ENCODE measurements at places on chromosomes 6 and 20. TPM values are rescaled to one million over a fixed set of nuclear protein-coding genes. Genes with fewer than 3 reads are reported as not detected.

Gene TFAP2C
- 23.7 TPM for total RNA-seq

Gene SLC12A5
- 6.6 TPM for total RNA-seq

Gene UST
- total RNA-seq, result 33.8 TPM

Gene CPNE5
- total RNA-seq, result 0.71 TPM

Gene PNLDC1
- 0.39 TPM for total RNA-seq

Gene RAB44
- 0.11 TPM for total RNA-seq

Gene ATP6V1G2
- total RNA-seq, result 2.7 TPM

Gene TREML2
- 0.09 TPM for total RNA-seq

Gene SEL1L2
- 0.37 TPM for total RNA-seq

Gene MOCS1
- total RNA-seq, result 18.5 TPM

Gene RCAN2
- 3.9 TPM for total RNA-seq

Gene TBC1D20
- 15.4 TPM for total RNA-seq

- H3K4me1 ChIP-seq, result no peaks in the 10 kb centered on the region
- DNase-seq, result no peak
- H3K27ac ChIP-seq, result no peak overlapping the region
These were observed 32.2 kb upstream of the IPCEF1 start for GRCh38 chr6:154388803-154389202.

DNA sequence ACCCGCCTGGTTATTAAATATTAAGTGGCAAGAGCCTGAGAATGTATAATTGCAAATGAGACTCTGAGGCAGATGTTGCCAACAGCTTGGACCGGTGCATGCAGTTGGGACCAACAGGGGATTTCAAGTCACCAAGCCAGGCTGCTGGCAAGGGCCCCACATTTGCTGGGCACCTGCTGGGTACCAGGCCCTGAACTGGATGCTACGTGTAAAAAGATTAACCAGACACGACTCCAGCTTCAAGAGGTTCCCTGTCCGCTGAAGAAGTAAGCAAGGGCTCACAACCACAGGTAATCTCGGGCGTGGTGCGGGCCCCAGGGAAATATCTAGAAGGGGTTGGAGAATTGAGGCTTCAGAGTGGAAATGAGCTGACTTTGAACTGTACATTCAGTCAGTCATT lies 13.2 kb upstream of the SIRPA start:
- H3K36me3 ChIP-seq, result no peaks in the 10 kb centered on the region
- peaks cover 23% of the 10 kb centered on the region for H3K4me1 ChIP-seq
- H3K27me3 ChIP-seq, result peaks cover 5% of the 10 kb centered on the region
- H3K27ac ChIP-seq, result no peak overlapping the region
- no peak overlapping the region for H3K4me3 ChIP-seq

DNA sequence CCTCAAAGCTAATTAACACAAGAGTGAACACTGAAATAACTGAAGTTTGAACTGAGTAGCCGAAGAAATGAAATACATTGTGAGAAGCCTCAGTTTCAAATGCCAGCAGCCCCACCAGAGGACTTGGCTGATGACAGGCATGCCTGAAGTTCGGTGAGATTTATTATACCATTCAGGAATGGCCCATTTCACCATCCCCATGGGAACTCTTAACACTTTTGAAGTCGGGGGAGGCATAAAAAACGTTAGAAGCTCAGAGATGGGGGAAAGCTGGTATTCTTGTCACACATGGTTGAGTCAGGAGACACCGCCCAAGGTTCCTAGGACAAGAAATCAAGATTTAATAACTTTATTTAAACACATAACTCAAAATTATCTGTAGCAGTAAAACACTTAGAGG lies 17.6 kb upstream of the SLC22A3 start:
- H3K27ac ChIP-seq, result no peak overlapping the region
- no peak overlapping the region for H3K4me3 ChIP-seq
- no peak for DNase-seq
- H3K36me3 ChIP-seq, result 0 out of 2 replicates have a peak, but pooled peaks cover 3% of the 10 kb centered on the region
- peaks cover 6% of the 10 kb centered on the region for H3K27me3 ChIP-seq

- no peak overlapping the region for H3K27ac ChIP-seq
- peaks cover 23% of the 10 kb centered on the region for H3K27me3 ChIP-seq
- peaks cover 8% of the 10 kb centered on the region for H3K4me1 ChIP-seq
- no peak overlapping the region for H3K4me3 ChIP-seq
These were observed 31.0 kb upstream of the PSMF1 start for GRCh38 chr20:1087311-1087905.

- H3K36me3 ChIP-seq, result peaks cover 46% of the 10 kb centered on the region
- H3K27ac ChIP-seq, result no peak overlapping the region
- no peaks in the 10 kb centered on the region for H3K4me1 ChIP-seq
- no peak for DNase-seq
- no peaks in the 10 kb centered on the region for H3K27me3 ChIP-seq
These were observed 17.6 kb downstream of the SLC18B1 start for GRCh38 chr6:132780770-132781371.

DNA sequence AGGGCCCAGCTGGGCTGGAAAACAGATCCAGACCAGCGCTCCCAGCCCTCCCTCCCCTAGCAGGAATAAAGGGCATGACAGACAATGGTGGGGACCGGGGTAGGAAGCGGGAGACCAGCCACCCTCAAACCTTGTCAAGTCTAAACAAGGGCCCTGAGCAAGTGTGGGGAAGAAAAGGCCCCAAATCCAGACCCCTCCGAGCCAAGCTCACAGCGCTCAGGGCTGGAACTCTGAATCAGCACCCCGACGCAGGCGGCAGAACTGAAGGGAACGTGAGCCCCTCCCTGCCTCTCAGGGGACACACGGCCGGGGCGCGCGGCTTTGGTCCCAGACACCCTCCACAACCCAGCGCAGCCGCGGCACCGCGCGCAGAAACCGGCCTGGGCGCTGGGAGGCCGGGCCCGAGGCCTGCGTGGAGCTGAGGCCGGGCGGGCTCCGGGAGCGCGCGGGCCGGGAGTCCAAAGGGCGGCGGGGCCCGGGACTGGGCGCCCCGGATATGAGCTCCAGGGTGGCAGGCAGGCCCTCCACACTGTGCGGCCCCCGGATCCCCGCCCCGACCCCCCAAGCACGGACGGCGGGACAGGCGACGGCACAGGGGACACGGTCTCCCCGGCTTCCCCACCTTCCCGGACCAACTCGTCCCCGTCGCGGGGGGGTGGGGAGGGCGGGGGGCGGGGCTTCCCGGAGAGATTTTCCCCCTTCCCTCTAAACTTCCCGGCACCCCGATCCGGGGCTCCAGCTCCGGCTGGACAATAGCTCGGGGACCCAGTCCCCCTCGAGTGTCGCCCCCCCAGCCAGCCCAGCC lies 641 bp downstream of the TEAD3 start:
- H3K4me3 ChIP-seq, result peak overlapping the region; percentile 78
- H3K27me3 ChIP-seq, result peaks cover 23% of the 10 kb centered on the region
- peaks cover 70% of the 10 kb centered on the region for H3K4me1 ChIP-seq

DNA sequence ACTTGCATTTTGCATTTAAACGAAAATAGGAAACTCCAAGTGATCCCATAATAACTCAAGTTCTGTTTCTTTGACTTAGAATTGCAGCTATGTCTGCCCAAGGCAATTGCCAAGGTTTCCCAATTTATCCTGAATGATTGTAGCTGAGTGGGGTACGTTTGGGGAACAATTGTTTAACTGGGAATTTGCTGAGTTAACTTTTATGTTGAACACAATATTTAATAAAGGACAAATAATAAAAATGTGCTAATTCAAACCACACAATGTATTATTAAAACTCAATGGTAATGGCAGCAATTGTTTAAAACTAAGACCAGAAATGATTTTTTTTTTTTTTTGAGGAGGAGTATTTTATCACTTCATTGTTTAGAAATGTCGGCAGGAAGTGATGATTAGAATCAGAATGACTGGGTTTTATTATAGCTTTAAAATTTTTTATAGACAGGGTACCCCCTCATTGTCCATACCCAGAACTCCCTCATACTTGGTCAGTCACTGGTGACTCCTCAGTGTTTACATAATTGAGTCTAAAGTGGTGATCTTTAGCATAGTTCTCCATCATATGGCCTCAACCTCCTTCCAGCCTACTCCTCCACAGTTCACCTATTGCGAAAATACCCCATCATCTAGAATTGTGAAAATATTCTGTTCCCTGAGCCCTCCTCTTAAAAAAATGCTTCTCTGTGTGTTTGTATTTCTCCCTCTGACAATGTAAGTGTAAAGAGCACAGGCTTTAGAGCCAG lies 389.2 kb upstream of the CITED2 start:
- H3K27me3 ChIP-seq, result no peaks in the 10 kb centered on the region
- DNase-seq, result no peak
- peaks cover 4% of the 10 kb centered on the region for H3K4me1 ChIP-seq
- H3K27ac ChIP-seq, result no peak overlapping the region
- H3K36me3 ChIP-seq, result no peaks in the 10 kb centered on the region

GRCh38 chr6:38593409-38593808 lies 46.3 kb downstream of the BTBD9 start:
- no peak overlapping the region for H3K27ac ChIP-seq
- no peaks in the 10 kb centered on the region for H3K36me3 ChIP-seq
- peaks cover 7% of the 10 kb centered on the region for H3K4me1 ChIP-seq
- H3K4me3 ChIP-seq, result no peak overlapping the region

DNA sequence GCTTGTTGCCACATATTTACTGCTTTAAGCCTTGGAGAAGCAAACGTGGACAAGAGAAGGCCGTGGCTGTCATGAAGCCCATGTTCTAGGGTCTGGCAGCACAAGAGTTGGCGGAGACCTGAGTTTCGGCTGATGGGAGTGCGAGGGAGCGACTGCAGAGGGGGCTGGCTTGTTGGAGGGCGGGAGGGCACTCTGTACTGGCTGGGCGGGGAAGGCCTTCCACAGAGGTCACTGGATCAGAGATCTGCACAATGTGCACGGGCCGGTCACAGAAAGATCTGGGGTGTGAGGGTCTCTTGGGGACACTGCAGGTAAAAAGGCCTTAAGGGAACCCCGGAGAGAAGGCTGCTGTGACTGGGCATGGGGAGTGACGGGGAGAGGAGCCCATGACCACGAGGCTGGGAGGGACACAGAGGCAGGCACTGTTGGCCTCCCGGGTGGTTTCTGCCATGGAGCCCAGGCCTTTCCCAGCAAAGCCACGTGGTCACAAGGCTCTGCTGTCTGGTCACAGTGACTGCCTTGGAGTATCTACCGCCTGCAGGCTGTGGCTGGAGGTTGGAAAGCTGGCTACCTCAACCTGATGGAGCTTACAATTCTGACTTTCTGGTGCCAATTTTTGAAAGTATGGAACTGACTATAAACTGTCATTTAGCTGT lies 23.8 kb downstream of the FOXC1 start:
- no peaks in the 10 kb centered on the region for H3K36me3 ChIP-seq
- H3K27ac ChIP-seq, result no peak overlapping the region

DNA sequence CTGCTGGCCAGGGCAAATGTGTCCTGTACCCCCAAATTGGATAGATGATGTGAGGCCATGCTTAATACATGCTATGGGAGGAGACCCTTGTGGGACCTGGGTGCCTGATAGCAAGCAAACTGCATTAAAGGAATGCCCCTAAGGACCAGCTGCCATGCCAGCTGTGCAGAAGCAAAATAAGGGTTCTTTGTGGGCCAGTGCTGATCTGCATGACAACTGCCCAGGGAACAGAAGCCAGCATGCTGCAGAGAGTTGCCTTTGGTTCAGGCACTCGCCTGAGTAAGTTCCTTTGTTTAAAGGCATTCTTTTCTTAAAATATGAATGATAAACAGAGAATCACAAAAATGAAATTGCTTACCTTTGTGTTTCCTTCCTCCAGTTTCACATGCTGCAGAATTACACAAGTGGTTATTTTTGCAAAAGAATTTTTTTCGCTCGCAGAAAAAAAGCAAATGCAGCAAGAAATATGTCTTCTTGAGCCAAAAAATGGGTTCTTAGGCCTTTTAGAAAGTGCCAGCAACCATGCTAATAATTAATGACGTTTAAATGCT lies 6.9 kb upstream of the SYNDIG1 start:
- H3K27ac ChIP-seq, result no peak overlapping the region
- peaks cover 30% of the 10 kb centered on the region for H3K27me3 ChIP-seq
- H3K36me3 ChIP-seq, result no peaks in the 10 kb centered on the region
- peak; percentile 36 for DNase-seq
- no peak overlapping the region for H3K4me3 ChIP-seq
- H3K4me1 ChIP-seq, result peaks cover 46% of the 10 kb centered on the region

DNA sequence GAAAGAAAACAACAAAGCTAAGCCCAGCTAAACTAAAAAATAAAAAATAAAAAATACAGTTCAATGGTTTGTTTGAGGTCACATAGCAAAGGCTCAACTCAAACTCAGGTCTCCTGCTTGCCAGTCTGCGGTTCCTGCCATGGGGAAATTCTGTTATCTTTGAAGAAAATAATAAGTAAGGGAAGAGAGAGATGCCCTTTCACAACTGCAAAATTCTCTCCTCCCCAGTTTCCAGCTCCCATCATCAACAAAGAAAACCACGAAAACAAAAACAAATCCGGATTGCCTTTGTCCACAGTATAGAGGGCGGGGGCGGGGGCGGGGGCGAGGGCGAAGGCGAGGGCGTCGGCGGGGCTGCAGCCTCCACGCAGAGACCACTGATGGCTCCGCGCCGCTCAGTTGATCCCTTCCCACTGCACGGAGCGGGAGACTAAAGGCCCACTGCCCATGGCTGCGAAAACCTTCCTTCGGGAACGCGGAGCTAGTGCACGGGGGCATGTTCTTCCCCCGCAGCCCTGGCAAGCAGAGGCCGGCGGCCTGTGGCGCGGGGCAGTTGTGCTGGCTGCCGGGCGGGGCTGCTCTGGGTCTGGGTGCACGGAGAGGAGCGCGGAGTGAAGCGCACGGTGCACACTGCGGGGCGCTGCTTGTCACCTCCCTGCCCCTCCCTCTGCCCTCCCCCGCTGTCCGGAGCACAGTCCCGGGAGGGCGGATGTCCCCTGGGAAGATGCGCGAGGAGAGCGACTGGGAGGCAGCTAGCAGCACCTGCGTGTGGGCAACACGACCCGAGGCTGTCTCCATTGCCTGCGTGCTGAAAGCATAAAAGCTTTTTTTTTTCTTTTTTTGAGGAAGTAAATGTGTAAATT lies 54.1 kb upstream of the TPD52L1 start:
- H3K4me3 ChIP-seq, result peak overlapping the region; percentile 75
- H3K27me3 ChIP-seq, result peaks cover 33% of the 10 kb centered on the region
- peak; percentile 66 for DNase-seq
- H3K36me3 ChIP-seq, result no peaks in the 10 kb centered on the region
- peaks cover 27% of the 10 kb centered on the region for H3K4me1 ChIP-seq
- H3K27ac ChIP-seq, result no peak overlapping the region

GRCh38 chr20:48984575-48985219 lies 61.4 kb upstream of the CSE1L start:
- H3K27me3 ChIP-seq, result no peaks in the 10 kb centered on the region
- no peak overlapping the region for H3K27ac ChIP-seq
- no peaks in the 10 kb centered on the region for H3K4me1 ChIP-seq
- no peak overlapping the region for H3K4me3 ChIP-seq

GRCh38 chr6:32462609-32463008 lies 22.9 kb downstream of the HLA-DRA start:
- peaks cover 10% of the 10 kb centered on the region for H3K36me3 ChIP-seq
- peaks cover 3% of the 10 kb centered on the region for H3K27me3 ChIP-seq
- DNase-seq, result no peak
- H3K27ac ChIP-seq, result no peak overlapping the region
- 0 out of 2 replicates have a peak, but pooled peaks cover 6% of the 10 kb centered on the region for H3K4me1 ChIP-seq

GRCh38 chr20:38975539-38976120 lies 13.5 kb downstream of the DHX35 start:
- H3K4me3 ChIP-seq, result no peak overlapping the region
- no peaks in the 10 kb centered on the region for H3K27me3 ChIP-seq
- peaks cover 17% of the 10 kb centered on the region for H3K36me3 ChIP-seq
- H3K27ac ChIP-seq, result no peak overlapping the region
- no peaks in the 10 kb centered on the region for H3K4me1 ChIP-seq
- DNase-seq, result no peak

- no peak for DNase-seq
- H3K4me3 ChIP-seq, result no peak overlapping the region
These were observed 290.0 kb downstream of the PACRG start for GRCh38 chr6:163017801-163018200.

GRCh38 chr20:19858466-19859371 lies 100.7 kb downstream of the RIN2 start:
- no peak overlapping the region for H3K4me3 ChIP-seq
- H3K27ac ChIP-seq, result no peak overlapping the region
- H3K36me3 ChIP-seq, result no peaks in the 10 kb centered on the region
- no peak for DNase-seq
